ENCODE measurements at places on chromosomes 3 and 15.

GRCh38 chr3:43624619-43625305 is 3.0 kb upstream of the ANO10 start:
- no peak for DNase-seq

GRCh38 chr3:55669133-55669532 is 182.0 kb upstream of the WNT5A start:
- no peak for DNase-seq

- DNase-seq: no peak
Measured at GRCh38 chr3:186526256-186526606, 17.9 kb downstream of the CRYGS start.

DNA sequence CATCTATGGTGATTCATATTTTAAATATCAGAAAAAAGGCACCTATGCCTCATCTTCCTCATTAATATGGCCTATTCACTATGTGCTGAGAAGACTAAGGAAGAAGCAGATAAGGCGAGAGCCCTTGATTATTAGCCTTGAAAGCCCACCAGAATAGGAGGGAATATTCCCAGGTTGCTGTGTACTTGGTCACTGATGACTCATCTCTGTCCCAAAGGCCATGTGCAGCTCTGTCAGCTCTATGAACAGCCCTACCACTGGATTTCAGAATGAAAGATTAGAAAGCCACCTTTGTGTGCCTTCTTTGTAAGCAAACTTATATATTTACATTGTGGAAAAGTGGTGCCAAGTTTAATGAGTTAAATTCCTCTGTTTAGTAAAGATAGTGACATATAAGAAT is 211.5 kb downstream of the NFKBIZ start:
- no peak for DNase-seq

GRCh38 chr15:70160803-70161565 is 63.3 kb upstream of the TLE3 start:
- no peak for DNase-seq

DNA sequence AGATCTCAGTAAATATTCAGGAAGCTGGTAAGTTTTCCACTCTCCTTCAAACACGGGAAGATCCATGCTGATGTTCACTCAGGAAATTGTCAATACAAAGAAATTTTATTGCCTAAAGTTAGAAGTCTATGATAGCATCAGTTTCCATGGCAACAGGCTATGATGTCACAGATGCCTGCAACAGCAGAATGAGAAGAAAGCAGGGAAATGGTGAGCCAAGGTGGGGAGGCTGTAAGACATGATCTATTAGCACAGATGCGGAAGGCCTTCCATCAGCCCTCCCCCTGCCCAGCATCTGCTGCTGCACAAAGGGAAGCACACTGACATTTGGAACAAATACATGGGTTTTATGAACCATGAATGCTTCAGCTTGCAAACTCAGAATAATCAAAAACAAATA is 28.6 kb downstream of the EPHB1 start:
- peak; percentile 35 for DNase-seq

DNA sequence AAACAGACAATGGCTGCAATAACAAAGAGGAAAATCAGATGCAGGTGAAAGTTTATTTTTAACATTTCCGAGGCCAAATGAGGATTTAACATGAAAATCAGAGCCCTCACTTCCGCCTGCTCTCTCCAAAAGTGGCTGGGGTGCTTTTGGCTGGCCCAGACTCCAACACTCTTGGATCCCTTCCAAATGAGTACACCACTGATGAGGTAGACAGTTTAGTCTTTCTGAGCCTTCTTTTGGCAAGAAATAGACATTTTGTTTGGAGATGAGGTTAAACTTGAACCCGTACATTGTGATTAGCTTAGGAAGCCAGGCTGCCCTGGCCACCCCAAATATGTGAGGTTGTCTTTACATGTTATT is 51.0 kb upstream of the TRA2B start:
- no peak for DNase-seq

DNA sequence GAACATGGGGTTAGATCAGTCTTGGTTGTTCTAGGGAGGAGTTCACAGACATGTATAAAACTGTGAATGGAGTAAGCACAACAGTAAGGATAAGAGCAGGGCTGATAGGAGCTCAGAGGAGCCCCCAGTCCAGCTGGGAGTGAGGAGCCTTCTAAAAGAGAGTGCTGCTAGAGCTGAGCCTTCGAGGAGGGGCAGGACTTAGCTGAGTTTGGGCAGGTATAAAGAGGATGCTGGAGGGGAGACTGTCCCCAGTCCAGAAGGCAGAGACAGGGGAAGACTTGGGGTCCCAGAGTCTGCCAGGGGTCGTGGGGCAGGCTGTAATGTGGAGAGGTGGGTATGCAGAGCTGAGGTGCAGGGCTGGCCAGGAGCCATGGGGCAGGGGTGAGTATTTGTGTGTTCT is 12.1 kb downstream of the CAND2 start:
- DNase-seq: no peak

DNA sequence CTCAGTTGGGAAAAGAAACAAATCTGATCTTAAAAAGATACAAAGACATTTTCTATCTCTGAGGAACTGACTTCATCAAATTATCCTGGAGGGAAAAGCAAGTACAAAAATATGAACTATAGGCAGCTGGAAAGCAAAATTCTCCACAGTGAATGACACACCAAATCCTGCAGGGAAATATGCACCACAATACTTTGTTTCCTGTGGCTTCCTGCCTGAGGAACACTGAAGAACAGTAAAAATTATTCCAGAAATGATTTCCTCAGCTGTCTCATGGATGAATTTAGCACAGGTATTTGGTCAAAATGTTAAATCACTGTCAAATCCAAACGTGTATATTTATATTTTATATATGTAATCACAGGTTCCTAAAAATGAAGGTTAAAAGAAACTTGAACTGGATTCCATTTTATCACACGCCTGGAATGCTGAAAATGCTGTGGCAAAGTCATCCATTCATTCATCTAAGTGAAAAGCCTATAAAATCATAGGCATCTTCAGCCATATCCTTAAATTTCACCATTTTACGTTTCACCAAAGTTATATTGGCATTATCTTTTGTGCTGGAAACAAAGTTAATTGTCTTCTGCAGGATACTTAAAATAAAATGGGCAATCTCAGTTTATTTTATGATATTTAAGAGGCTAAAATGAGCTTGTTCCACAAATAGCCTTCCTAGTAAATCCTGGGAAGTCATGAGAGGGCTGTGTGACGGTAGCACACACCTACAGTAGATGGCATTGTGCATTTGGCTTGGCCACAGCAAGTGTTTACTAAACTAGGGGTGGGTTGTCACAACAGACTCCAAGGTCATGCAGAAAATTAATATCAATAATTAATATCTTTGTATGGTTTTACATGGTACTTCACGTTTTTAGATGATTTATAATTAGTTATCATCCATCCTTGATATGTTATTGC is 19.3 kb upstream of the TSC22D2 start:
- no peak for DNase-seq

GRCh38 chr15:31316135-31316795 is 10.4 kb upstream of the KLF13 start:
- no peak for DNase-seq

DNA sequence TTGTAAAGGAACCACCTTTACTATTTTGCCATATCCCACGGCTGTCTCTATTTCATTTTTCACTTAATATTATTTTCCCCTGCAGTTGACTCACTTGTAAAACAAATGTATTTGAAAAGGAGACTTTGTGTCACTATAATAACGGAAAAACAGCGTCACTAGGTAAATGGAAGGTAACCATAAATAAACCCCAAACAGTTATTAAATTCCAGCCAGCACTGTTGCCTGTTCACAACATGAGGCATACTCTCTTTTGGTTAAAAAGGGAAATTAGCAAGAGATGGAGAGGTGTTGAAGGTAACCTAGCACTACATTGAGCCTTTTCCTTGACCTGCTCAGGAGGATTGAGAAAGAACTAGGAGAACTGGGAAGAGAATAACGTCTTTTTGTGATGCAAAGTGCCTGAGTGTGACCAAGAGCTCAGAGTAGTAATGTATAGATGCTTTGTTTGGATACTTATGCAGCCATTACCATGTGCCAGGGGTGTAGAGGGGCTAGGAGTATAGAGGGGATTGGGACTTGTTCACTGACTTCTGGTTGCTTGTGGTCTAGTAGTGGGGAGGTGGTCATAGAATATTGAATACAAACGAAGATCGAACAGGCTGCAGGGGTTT is 19.6 kb downstream of the FLNB start:
- no peak for DNase-seq

GRCh38 chr3:61570813-61571212 is 9.4 kb downstream of the PTPRG start:
- DNase-seq: no peak

GRCh38 chr3:141802316-141803077 is 39.3 kb downstream of the GRK7 start:
- no peak for DNase-seq

DNA sequence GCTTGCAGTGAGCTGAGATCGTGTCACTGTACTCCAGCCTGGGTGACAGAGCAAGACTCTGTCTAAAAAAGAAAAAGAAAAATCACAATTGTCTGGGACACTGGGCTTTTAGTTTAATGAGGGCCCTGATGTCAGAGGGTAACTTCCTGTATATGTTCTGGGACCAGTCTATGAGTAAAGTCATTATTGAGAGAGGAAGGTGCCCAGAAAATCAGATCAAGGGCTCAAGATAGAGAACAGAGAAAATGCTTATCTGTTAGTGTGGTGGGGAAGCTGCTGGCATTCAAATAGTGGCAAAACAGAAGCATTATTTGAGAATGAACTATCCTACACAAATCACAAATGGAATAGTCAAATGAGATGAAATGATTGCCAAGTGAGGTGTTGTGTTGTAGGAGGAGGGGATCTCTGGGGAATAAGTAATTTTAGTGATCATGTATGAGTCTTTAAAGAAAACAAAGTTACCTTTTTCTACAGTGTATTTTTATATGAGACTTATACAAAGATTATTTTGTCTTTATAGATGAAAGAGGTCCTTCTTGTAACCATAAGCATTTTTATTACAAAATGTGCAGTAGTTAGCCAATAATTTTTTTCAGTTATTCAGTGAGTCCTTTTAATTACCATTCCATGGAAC is 13.4 kb downstream of the ARIH2 start:
- DNase-seq: no peak

DNA sequence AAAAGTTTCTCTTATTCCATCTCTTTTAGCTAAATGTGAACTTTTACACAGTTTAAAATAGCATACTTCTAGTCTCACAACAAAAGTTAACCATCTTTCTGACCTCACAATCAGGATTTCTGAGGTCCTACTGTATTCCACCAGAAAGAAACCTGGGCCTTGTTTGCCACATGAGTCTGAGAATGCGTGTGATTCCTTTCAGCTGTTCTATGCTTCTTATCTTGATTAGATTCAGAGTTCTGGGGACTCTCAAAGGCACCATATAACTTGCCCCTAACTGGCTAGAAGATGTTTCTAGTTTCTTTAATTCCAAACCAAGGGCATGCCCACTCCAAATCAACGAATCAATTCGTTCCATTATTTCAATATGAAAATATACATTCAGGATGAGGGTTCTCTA is 131.1 kb downstream of the ATP8B4 start:
- no peak for DNase-seq

- DNase-seq: no peak
Measured at GRCh38 chr3:17974206-17974841, 231.9 kb upstream of the TBC1D5 start.

GRCh38 chr3:150599611-150600297 is 3.4 kb upstream of the SELENOT start:
- DNase-seq: no peak

DNA sequence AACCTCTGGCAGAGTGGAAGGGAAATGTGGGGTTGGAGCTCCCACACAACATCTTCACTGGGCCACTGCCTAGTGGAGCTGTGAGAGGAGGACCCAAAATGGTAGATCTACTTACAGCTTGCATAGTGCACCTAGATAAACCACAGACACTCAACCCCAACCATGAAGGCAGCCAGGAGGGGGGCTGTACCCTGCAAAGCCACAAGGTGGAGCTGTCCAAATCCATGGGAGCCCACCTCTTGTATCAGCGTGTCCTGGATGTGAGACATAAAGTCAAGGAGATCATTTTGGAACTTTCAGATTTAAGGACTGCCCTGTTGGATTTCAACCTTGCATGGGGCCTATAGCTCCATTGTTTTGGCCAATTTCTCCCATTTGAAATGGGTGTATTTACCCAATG is 20.9 kb downstream of the TP63 start:
- no peak for DNase-seq

DNA sequence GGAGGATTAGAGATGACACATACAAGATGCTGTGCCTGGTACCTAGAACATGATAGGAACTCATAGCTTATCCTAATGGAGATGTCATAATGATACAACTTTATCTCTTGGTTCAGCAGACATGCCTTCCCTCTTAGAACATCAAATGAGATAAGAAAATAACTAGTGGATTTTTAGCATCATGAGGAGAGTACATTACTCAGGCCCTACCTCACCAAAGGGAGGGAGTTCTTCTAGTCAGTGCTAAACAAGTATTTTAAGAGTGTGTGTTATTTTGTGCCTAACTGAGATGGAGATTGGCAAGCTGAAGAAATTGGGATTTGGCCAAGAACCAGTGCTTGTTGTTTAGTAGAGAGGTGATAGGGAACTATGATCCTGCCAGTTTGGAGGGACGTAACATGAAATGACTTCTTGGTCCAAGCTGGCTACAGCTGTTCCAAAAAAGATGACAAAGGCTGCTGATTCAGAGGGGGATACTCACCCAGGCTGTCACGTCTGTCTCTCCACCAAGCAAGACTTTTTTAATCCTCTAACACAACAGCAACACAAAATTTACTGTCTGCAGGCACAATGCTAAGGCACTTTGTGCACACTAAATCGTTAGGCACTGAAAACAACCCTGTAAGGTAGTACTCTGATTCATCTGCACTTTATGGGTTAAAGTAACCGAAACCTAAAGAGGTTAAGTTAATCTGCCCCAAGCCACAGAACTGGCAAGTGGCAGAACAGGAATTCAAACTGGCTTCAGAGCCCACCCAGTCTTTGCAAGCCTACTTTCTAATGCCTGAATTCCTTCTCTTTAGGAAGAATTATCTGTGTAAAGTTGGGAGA is 126.5 kb downstream of the CMSS1 start:
- DNase-seq: no peak

DNA sequence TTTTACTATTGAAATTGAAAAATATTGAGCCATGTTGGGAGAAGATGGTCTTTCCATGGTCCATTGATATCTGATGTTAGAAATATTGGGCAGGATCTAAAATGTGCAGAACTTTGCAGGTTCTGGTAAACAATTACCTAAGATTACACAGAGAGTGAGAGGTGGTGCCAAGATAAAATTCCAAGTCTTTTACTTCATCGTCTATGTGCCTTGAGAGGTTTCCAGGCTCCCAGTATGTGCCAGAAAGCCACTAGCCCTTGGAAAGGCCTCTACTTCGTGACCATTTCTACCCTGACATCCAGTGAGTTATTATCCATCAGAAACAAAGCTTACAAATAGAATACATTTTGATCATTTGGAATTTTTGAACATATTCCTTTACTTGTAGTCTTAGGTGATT is 27.6 kb downstream of the CD200 start:
- DNase-seq: no peak

GRCh38 chr3:23996095-23996524 is 51.0 kb downstream of the NR1D2 start:
- DNase-seq: no peak
